ENCODE measurements at places on chromosomes 4 and X. TPM values are rescaled to one million over a fixed set of nuclear protein-coding genes. Genes with fewer than 3 reads are reported as not detected.

CXCL1 gene
- total RNA-seq = 56.1 TPM

MGAT4D gene
- total RNA-seq = 2.2 TPM

FAM133A gene
- 8.2 TPM for total RNA-seq

PFKFB1 gene
- not detected for total RNA-seq

ANKRD50 gene
- total RNA-seq = 69.1 TPM

SMIM10L2A gene
- total RNA-seq = 6.5 TPM

AKAP17A gene
- total RNA-seq = 14.0 TPM

ZNF275 gene
- 7.7 TPM for total RNA-seq

SMARCAD1 gene
- 35.6 TPM for total RNA-seq

CPE gene
- 151 TPM for total RNA-seq

CYTL1 gene
- total RNA-seq = 4.8 TPM

KIT gene
- 6.3 TPM for total RNA-seq

PLRG1 gene
- 52.5 TPM for total RNA-seq

SLITRK4 gene
- 33.7 TPM for total RNA-seq

CCKAR gene
- not detected for total RNA-seq

POU4F2 gene
- total RNA-seq = 5.3 TPM

SLC16A2 gene
- 6.3 TPM for total RNA-seq

SUPT20HL1 gene
- total RNA-seq = not detected

FBXL5 gene
- total RNA-seq = 265 TPM

CENPVL1 gene
- total RNA-seq = not detected

ETDB gene
- total RNA-seq = not detected

PRKG2 gene
- total RNA-seq = 0.96 TPM

GAGE12H gene
- total RNA-seq = not detected

AFM gene
- total RNA-seq = not detected

NWD2 gene
- total RNA-seq = 2.4 TPM

REELD1 gene
- total RNA-seq = not detected

MAGT1 gene
- total RNA-seq = 55.6 TPM

PABPC1L2B gene
- 1.2 TPM for total RNA-seq

GPR101 gene
- 0.96 TPM for total RNA-seq

KLB gene
- total RNA-seq = 1.4 TPM

CFAP299 gene
- 0.96 TPM for total RNA-seq

LGI2 gene
- total RNA-seq = 2.9 TPM

CLCN3 gene
- total RNA-seq = 46.9 TPM
